ENCODE measurements at places on chromosomes 1 and 21.
A peak's percentile ranks its signal among the peaks of the same experiment; 100 is the strongest.

GRCh38 chr1:168236836-168237611 is 11.2 kb downstream of the SFT2D2 start:
- no peak for DNase-seq

- no peak for DNase-seq
Observed at GRCh38 chr1:104932030-104932915, 1182.6 kb downstream of the AMY1C start.

GRCh38 chr1:20279509-20279908 is 11.2 kb upstream of the VWA5B1 start:
- DNase-seq = no peak

DNA sequence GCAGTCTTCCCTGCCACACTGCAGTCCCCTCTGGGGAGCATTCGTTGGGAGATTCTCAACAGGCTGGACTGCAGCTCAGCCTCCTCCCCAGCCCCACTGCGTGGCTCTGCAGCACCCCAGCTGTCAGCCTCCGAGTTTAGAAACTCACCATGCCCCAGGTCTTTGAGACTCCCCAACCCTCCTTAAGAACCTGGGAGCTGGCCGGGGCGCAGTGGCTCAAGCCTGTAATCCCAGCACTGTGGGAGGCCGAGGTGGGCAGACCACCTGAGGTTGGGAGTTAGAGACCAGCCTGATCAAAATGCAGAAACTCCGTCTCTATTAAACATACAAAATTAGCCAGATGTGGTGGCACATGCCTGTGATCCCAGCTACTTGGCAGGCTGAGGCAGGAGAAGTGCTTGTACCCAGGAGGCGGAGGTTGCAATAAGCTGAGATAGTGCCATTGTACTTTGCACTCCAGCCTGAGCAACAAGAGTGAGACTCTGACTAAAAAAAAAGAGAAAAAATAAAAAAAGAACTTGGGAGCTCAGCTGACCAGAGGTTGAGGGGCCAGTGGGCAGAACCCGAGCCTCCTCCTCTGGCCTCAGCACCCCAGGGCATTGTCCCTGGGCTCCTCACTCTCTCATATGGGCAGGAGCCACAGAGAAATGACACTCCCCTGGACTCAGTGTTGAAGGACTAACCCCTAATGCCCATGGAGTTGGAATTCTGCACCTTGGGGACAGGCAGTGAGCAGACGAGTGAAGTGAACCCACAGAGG is 5.6 kb downstream of the OLIG2 start:
- no peak for DNase-seq

DNA sequence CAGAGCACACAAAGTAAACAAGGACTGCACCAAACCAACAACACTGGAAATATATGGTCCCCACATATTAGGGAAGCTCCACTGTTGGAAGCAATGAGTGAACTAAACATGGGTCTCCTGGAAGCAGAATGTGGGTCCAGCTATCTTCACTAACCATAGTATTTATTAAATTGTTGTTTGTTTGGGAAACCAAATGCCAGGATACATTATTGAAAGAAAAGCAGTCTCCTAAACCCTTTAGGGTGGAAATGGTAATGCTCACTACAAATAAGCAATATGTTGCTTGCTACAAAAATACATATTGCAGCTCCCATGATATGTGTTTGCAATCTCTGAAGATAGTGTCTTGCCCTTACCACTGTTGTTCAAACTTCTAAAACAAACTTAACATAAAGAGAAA is 2.2 kb downstream of the NEGR1 start:
- DNase-seq = no peak

DNA sequence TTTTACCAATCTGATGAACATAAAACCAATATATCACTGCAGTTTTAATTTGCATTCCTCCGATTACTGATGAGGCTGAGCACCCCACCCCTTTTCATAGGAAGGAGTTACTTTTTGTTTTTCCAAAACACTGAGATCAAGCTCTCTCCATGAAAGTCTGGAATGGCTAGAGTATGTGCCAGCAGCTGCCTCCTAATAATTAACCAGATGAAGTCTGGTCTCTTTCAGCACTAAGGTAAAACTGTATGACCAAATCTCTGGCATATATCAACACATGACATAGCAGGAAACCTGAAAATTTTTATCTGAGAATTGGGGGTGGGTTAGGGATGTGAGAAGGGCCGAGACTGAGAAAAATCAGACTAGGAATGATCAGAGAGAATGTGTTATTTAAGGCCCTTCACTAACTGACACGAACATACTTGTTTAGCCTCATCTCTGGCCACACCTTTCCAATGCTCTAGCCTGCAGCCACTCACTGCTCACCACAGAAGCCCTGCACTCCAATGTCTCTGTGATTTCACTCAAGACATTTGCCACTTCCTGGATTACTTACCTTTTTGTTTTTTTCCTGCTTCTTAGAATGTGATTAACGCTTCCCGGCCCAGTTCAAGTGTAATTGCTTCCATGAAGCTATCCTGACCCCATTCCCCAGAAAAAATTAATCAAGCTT is 34.7 kb downstream of the WASF2 start:
- DNase-seq = no peak

GRCh38 chr21:43613755-43614638 is 45.3 kb downstream of the HSF2BP start:
- DNase-seq = no peak

DNA sequence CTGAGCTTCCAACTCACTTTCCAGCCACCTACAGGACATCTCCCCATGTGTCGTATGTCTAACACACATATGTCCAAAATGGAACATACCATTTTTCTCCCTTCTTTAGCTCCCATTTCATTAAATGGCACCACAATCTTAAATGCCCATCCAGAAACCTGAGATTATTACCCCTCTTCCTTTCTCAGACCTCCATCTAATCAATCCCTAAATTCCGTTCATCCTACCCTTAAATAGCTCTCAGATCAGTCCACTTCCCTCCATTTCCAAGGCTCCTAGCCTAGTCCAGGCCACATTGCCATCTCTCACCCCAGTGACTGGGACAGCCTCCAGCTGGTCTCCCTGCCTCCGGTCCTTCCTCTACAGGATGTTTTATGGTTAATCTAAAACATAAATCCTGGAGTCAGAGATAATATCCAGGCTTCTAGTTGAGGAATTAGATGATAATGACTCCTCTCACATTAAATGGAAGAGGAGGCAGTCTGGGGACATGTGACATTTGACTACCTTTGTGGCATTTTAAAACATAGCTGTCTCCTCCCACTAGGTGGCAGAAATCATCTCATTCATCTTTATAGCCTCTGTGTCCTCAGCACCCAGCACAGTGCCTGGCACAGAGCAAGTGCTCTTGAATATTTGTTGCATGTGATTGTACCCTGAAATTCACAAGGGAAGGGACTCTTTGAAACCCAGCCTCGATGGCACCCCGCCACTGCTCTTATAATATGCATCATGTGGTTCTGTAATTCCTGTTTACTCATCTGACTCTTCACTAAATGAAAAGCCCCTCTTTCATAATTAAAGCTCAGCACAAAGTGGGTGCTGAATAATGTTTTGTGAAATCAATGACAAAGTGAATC is 102.3 kb downstream of the TMEM53 start:
- peak; percentile 33 for DNase-seq

DNA sequence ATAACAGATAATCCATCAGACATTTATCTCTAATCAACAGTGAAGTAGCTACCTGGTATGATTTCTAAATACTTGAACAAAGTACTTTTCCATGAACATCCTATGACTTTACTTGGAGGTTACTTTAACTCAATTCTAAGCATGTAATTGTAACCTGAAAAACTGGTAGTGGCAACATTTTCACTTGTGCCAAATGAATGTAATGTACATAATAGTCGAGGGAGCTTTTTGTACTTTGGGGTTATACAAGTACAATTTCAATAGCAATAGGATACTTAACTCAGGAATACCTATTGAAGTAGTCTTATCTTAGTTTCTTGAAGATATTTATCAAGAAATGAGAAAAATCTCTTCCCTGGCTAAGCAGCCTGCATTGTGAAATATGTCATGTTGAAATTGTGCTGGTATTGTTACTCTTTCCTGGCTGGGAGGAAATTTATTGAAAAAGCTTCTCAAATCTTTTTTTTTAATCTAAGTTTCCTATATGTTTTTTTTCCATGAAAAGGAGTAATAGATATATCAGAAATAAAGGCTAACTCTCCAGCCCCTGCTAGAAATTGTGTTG is 33.7 kb upstream of the CACYBP start:
- DNase-seq = no peak

GRCh38 chr1:214761030-214761429 is 158.0 kb downstream of the CENPF start:
- no peak for DNase-seq

GRCh38 chr1:1162597-1163537 is 10.8 kb upstream of the TTLL10 start:
- peak; percentile 93 for DNase-seq

DNA sequence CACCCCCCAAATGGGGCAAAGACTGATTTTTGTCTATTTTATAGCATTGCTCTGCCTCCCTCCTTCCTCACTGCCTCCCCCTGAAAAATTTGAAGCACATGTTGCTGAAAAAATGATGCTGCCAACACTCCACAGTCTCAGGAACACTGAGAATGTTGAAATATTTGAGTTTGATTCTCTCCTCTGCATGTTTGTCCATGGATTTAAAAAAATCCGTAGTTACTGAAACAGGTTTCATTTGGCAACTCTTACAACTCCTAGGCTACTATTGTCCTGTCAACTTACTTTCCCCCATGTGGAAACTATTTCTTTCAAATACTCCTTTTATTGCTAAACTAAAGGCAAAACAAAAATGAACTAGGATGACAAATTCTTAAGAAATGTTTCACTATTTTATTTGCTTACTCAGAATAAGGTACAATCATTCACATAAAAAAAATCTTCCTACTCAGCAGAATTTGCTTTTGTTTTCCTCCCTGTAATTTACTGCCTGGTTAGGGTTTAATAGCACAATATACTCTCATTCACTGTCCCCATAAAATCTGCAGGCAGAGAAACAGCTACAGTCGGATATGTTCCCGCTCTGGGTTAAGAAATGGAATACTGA is 50.2 kb downstream of the C21orf91 start:
- DNase-seq = no peak

DNA sequence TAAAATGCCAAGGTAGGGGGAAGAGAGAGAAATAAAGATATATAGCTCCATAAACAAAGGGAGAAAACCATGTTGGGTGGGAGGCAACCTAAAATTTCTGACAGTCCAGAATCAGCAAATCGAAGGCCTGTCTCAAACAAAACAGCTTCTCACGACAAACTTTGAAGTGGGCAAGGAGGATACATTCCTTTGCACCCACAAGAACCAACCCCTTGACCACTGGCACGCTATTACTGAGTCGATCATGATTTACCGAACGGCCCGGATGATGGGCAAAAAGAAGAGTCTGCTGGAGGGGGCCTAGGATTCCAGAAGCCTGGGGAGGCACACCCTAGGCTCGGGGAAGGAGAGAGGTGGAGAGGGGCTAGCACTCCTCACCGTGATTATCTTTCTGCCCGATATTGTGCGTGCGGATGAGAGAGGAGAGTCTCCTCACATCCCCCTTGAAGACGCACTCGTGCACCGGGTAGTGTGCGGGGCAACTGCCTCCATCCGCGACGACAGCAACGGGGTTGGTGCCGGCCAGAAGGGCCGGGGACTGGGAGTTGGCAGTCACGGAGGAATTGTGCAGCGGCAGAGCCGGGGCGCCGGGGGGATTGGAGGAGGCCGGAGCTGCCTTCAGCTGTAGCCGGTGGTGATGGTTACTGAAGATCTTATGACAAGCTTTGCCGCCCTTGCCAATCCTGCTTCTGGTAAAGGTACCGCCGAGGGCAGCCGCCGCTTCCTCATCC is 756 bp downstream of the ANKRD13C start:
- DNase-seq = peak; percentile 57

GRCh38 chr1:157819896-157820295 is at the start of gene FCRL1:
Gene FCRL1 (minus strand): TSS chr1:157820120. CDS start chr1:157820037, 83 bp downstream.
- no peak for DNase-seq

GRCh38 chr1:243422362-243422761 is 166.5 kb downstream of the SDCCAG8 start:
- no peak for DNase-seq

- no peak for DNase-seq
Observed at GRCh38 chr1:59657873-59658465, 156.8 kb upstream of the HOOK1 start.
